Mesendoderm (in vitro differentiated cells): ENCODE measurements at places on chromosomes 16 and 17.

- no peak for DNase-seq
Measured at GRCh38 chr17:19642373-19642893, 6.1 kb upstream of the ALDH3A2 start.

DNA sequence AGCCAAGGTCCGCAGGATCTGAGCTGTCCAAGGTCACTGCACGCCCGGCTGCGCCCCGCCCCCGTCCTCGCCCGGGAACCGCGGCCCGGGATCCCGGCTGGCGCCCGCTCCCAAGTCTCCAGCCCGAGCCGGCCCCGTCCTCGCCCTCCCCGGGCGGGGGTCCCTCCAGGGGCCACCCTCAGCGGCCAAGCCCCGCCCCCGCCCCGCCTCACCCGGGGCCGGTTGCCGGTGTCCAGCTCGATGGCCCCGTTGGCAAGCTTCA is 216 bp downstream of the VPS9D1 start:
- peak; percentile 52 for DNase-seq

- DNase-seq: no peak
Measured at GRCh38 chr16:53545433-53545832, 42.4 kb upstream of the AKTIP start.

DNA sequence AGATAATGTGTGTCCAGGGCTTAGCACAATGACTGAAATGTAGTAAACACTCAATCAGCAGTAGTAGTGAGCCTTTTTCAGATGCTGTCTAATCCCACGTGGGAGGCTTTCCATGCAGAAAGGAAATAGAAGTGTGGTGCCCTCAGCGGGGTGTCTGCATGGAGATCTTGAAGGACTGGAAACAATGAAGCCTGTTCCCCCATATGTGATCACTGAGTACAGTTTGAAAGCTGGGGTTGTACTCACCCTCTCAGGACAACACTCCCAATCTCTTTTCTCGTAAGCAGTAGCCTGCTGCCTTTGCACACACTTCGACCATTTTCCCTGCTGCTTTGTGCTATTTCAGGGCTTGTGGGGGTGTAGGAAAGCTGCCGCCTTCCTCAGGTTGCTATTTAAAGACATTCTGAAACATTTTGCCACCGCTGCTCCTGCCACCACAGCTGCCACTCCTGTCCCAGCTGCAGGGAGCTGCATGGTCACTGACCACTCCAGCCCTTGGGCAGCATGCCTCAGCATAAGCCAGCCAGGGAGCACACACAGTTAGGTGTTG is 40.6 kb upstream of the HAS3 start:
- DNase-seq: no peak

DNA sequence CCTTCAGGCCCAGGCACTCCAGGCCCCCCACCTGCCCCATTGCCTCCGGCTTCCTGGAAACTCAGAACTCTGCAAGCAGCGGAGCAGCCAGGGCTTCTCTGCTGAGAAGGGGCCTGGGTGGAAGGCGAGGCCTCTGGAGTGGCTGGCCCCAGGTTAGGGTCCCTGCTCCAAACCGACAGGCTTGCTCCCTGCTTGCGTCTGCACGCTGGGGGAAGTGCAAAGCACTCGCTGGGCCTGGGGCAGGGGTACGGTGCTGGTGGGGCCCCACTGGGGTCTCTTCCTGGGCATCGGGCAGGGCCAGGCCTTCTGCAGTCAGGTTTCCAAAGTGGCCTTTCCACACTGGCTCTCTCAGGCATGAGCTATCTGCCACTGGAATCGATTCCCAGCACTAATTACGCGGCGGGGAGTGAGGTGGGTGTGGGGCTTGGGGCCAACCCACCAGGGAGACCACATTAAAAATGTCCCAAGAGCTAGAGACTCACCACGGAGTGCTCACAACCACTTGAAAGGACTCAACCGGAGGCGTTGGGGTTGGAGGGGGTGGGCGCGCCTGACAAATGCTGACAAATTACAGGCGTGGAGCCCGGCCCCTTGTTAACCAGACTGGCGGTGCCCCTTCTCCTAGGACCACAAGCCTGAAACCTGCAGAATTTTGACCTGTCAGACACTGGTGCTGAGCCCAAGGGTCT is 17.9 kb downstream of the FAM83G start:
- DNase-seq: no peak

- no peak for DNase-seq
Measured at GRCh38 chr16:76741623-76742022, 449.4 kb upstream of the MON1B start.

- no peak for DNase-seq
Measured at GRCh38 chr17:31283841-31284240, 13.2 kb downstream of the OMG start.

DNA sequence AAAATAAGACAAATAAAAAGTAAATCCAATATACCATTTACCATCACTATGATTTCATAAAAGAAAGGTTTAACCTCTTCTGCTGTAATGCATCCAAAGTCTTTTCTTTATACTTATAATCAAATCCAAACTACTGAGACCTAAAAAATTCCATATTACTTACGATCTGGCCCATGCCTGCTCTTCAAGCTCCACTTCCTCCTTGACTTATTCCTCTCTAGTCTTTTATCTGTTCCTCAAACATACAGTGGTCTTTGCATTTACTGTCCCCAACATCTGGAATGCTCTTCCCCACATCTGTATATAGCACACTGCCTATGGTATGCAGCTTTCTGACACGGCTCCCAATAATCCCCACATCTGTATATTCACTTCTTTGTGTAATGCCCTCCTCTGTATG is 33.8 kb downstream of the PCTP start:
- DNase-seq: no peak

DNA sequence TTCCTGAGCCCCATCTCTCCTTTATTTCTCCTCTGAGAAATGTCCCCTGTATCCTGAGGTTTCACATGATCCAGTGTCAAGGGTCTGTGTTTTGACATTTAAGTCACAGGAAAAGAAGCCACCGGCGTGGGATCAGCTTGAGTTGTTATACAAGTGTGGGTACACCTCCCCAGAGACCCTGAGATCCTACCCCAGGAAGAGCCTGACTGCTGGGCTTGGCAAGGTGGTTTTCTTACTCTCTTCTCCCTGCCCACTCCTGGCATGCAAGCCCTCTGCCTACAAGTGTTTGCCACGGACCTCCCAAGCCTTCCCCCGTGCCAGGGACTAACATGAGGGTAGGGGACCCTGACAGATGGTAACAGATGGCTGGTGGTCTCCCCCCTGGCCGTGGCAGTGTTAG is 2.8 kb upstream of the ARHGAP27 start:
- DNase-seq: no peak

- DNase-seq: peak; percentile 74
Measured at GRCh38 chr17:32998887-32999228, 7.2 kb downstream of the SPACA3 start.

DNA sequence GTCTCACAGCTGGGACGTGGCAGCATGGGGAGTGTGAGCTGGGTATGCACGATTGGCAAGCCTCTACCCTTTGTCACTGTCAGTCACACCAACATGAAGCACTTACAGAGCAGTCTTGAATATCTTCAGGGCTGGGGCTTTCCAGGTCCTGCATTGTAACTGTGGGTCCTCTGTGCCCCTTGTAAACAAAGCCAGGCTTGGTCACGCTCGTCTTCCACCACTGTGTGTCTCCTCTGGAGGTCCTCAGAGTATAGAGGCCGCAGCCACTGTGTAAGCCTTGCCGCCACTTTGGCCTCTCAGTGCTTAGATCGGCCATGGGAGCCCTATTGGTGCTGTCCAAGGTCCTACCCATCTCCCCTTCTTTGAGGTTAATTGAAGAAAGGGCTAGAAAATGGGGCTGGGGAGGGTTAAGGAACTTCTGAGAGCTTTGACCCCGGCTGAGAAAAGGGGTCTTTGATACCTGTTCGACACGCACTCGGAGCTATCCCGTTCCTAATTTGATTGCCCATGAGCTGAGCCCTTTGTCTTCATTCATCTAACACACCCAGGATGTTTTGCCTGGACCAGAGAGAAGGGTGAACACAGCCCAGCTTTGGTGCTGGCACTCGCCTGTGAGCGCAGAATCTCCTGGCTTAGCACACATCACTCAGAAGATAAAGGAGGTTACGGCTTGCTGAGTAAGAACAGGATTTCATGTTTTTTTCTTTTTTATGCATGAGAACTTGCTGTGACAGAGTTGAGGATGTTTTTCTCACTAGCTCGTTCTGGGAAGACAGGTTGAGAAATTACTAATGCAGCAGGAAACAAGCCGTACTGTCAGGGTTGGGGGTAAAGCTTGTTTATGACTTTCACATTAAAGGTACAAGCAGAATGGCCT is 267.9 kb downstream of the CPPED1 start:
- DNase-seq: peak; percentile 74

- DNase-seq: no peak
Measured at GRCh38 chr16:35180970-35181369, 1721.6 kb downstream of the TP53TG3F start.

GRCh38 chr16:89386306-89387185 is 103.8 kb downstream of the ANKRD11 start:
- DNase-seq: no peak

GRCh38 chr16:74297145-74297665 is 591 bp downstream of the PSMD7 start:
- DNase-seq: peak; percentile 35

DNA sequence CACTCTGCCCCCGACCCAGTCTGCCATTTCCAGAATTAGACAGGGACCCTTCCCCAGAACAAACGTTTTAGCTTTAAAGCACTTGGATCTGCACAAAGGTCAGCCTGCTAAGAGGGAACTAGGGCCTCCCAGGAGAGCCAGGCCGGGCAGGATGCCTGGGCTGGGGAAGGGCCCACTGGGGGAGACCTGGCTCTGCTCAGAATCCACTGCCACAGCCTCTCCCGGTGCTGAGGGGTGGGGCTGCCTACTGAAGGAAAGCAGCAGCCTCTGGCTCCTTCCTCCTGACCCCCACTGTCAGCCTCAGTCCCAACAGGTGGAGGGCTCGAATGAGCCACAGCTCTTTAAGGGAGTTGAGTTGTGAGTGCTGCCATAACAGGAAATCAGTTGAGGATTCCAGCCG is 1.7 kb downstream of the YBX2 start:
- DNase-seq: no peak

DNA sequence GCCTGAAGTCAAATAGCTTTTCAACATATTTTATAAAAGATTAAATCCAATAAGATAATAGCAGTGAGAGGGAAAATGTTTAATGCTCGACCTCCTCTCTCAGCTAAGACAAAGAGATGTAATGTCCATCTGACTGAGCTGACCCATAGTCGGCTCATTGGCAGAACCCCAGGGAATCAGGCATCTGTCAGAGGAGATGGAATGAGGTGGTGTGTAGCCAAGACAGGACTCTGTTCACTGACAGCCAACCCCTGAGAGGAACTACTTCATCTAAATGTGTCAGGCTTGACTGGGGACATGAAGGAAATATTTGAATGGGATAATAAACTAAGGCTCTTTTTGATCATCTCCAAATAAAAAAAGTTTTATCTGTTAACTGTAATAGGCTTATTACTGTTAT is 188.0 kb downstream of the CDH11 start:
- DNase-seq: no peak

DNA sequence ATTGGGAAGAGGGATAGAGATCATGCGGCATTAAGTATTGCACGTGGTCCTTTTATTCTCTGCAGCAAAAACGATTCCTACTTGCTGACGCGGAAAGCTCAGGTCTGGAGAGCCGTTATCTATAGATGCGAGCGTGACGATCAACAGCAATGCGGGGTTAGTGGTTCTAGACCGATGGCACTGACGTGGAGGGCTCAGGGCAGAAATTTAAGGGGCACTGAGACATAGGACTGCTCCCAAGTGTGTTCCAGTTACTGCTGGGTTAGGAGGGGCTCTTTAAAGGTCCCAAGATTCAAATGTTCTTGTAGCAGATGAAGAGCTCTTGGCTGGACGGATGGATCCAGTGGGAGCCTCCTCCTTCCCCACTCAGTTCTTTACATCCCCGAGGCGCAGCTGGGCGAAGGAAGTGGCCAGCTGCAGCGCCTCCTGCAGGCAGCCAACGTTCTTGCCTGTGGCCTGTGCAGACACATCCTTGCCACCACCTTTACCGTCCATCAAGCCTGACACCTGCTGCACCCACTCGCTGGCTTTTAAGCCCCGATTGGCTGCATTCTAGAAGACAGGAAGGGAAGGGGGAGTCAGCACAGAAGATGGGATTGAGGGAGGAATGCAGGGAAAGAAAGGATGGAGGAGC is 732 bp upstream of the EXOSC6 start:
- DNase-seq: peak; percentile 60

- no peak for DNase-seq
Measured at GRCh38 chr16:24214992-24215391, 41.1 kb upstream of the CACNG3 start.

GRCh38 chr17:67336859-67337258 is 29.5 kb downstream of the PSMD12 start:
- DNase-seq: no peak

DNA sequence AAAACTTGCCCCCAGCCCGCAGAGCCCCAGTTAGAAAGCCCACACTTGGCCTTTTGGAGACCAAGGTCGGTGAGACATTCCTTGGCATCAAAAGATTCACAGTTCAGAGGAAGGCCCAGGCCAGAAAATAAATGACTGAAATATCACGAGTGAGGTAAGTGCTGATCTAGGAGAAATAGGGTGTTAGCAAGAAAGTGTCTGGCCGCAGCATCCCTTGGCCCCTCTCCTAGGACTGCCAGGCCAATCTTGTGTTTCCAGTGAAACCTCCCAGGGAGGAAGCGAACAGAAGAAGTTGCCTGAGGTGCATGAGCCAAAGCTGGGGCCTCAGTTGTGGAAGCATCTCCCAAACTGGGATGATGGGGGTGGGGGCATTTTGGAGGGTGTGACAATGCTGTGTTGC is 22.5 kb upstream of the NSMCE1 start:
- no peak for DNase-seq

- DNase-seq: no peak
Measured at GRCh38 chr17:59369031-59369975, 37.8 kb downstream of the YPEL2 start.

DNA sequence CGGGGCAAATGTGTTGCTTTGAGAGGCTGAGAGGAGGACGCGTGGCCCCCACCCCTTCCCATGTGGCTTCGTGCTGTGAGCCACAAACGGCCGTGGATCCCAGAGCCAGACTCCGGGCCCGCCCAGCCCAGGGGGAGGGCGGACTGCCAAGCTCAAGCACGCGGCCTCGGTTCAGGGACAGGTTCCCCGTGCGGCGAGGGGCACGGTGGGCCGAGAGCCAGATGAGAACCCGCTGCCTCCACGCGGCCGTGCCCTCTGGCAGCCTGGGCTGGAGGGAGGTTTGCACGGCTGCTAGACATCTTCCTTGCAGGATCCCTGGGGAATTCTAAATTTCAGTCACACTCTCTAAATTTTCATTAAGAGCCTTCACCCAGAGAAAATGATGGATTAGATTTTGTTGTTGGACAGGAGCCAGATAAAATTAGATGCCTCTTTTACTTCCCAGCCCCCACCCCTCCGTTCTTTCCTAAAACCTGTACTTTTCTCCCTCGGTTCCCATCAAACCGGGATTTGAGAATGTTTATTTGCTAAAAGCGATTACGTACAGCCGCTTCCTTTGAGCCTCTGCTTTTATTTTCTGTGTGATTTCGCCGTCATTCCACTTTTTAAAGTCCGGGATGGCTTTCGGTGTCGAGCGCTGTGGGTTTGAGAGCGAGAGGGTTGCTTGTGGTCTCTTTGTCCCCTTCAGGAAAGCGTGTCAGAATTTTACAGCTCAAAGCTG is 25.0 kb upstream of the GNG13 start:
- no peak for DNase-seq
